ENCODE measurements at places on chromosomes 12 and 14.

GRCh38 chr12:94819011-94819410 is 168.7 kb upstream of the TMCC3 start:
- no peak for DNase-seq

GRCh38 chr14:35254736-35255135 is 37.4 kb upstream of the PSMA6 start:
- peak; percentile 12 for DNase-seq

DNA sequence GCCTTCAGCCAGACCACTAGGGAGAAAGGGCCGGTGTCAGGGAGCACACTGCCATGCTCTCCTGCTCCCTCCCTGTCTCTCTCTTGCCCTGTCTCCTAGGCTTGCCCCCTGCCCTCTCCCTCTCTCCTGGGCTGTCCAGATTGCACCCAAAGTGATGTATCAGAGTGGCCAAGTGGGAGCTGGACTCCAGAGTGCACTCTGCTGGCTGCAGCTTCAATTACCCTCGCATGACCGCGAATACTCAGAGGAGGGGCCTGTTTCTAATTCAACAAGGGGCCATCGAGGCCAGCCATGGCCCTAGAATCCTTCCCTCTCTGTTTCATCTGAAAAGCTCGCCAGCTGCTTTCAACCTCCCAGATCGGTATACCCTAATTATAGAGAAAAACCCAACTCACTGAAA is 206.4 kb upstream of the FKBP4 start:
- DNase-seq = no peak

- DNase-seq = no peak
Observed at GRCh38 chr12:2335916-2336315, 283.1 kb downstream of the CACNA1C start.

GRCh38 chr12:124321556-124322270 is 26.8 kb downstream of the RFLNA start:
- no peak for DNase-seq

DNA sequence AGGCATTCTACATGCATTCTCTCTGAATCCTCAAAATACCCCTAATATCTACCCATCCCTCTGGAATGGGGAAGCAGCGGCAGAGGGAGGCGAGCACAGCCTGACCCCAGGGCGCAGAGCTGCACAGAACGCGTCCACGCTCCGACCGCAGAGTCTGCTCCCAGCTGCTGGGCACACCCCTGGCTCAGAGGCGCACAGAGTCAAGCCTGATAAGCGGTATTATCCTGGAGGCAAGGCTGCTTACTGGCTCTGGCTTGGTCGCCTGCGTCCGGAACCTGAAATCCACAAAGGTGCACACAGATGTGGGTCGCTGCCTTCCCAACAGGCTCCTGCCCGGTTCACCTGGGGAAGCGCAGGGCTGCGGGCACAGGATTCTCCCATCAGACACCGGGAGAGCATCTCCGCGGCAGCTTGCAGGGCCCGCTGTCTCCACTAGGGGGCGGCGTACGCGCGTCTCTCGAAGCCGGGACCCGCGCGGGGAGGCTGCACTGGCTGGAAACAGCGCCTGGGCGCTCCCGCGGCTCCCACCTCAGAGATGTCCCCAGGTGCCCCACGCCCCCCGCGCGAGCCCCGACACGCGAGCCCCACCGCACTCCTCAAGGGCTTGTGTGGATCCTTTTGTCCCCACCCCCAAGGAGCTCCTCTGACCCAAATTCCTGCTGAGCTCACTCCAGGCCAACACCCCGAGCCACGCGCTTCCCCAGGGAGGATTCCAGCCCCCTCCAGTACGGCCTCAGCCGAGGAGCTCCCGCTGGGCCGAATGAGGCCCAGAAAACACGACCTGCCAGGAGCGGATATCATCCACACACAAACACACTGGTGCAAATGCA is 120.1 kb upstream of the FZD10 start:
- no peak for DNase-seq

GRCh38 chr12:54572881-54573280 is 15.6 kb downstream of the PPP1R1A start:
- DNase-seq = no peak

GRCh38 chr14:95034788-95035187 is 122.5 kb downstream of the DICER1 start:
- no peak for DNase-seq

- DNase-seq = no peak
Observed at GRCh38 chr12:129903092-129903945, 506 bp downstream of the TMEM132D start.

DNA sequence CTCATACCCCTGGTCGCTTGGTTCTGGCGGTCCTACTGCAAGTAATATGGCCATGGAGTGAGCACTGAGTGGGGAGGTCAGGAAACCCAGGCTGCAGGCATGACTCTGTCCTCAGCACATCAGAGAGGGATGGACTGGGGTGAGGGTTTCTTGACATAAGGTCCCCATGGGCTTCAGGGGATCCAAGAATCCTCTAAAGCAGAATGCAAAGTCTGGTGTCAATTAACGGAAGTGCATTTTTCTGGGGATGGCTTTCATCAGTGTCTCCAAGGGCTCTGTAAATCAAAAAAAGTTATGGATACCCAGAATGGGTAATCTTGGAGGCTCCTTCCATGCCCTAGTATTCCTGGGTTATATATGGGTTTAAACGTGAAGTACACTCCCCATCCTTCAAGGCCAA is 3.7 kb downstream of the FIGNL2 start:
- no peak for DNase-seq

- DNase-seq = no peak
Observed at GRCh38 chr14:100711493-100711892, 15.2 kb upstream of the DLK1 start.

GRCh38 chr14:101627915-101628262 is 66.6 kb downstream of the DIO3 start:
- no peak for DNase-seq

- DNase-seq = no peak
Observed at GRCh38 chr12:85296362-85296761, 16.3 kb downstream of the ALX1 start.

DNA sequence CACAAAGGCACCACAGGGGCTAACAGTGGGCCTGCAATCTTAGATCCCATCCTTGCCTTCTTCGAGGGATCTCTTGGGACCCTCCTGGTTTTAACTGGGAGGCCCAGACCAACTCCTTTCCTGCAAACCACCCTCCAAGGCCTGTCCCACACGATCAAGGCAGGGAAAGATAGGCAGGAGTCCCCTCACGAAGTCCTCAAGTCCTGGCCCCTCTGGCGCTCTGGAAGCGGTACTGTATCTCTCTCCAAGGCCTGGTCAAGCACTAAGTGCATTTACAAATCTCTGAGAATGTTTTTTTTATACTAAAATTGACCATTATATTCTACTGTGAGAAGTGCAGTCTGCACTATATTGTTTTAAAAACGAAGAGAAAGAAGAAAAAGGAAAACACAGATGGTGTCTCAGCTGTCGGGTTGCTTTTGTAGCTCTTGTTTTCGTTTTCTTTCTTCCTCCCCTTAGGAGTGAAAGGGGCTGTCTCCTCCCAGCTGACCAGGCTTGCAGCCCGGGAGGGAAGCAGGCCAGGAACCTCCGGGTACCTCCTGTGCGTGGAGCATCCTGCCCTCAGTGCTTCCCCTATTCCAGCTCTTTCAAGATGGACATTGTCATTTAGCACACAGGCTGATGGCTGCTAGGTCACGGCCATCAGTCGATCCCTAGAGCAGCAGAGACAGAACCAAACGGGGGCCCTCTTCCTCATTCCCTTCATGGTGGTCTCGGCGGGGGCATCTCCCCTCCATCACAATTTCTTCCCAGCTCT is 56.7 kb downstream of the FAM222A start:
- no peak for DNase-seq

- DNase-seq = no peak
Observed at GRCh38 chr12:64655141-64655540, 44.8 kb downstream of the RASSF3 start.

GRCh38 chr14:103090481-103091020 is 4.0 kb upstream of the EXOC3L4 start:
- DNase-seq = no peak

DNA sequence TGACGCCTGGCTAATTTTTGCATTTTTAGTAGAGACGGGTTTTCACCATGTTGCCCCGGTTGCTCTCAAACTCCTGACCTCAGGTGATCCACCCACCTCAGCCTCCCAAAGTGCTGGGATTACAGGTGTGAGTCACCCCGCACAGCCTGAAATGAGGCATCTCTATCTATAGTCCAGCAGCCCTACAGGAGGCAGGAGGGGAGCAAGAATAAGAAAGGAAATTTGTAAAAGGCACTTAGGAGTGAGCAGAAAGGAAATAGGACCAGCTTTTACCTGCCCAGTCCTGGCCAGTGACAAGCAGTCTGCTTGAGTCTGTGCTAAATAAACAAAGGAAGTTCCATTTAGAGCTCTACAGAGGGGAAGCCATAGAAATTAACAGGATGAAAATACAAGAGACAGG is 15.0 kb upstream of the PSMA6 start:
- no peak for DNase-seq

Measured in CD4-positive, alpha-beta T cell treated with Interleukin-21 for 1 hour (primary cell).